ENCODE measurements at places on chromosomes 7 and 10.

DNA sequence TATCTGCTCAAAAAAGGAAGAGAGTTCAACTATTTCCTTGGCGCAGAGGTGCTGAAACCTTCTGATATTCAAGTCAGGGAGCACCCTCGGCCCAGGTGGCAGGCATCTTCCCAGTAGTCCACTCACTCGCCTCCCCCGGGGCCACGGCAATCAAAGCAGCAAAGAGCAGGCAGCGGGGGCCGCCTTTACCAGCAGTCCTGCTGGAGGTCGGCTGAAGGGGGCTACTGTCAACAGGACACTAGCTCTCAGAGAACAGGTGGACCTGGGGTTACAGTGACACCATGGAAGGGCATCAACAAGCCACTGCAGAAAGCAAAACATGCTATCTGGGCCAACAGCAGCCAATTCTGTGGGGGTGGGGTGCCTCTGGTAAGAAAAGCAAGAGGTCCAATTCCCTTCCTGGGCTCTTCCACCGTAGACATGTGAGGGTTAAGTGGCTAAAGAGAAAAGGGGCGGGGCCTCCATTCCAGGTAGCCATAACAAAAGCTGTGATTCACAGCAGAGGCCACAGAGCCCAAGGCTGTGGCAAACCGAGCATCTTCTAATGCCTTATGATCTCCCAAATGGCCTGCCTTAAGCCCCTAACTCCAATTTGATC, 9.4 kb downstream of the FZD9 start:
- DNase-seq: no peak

DNA sequence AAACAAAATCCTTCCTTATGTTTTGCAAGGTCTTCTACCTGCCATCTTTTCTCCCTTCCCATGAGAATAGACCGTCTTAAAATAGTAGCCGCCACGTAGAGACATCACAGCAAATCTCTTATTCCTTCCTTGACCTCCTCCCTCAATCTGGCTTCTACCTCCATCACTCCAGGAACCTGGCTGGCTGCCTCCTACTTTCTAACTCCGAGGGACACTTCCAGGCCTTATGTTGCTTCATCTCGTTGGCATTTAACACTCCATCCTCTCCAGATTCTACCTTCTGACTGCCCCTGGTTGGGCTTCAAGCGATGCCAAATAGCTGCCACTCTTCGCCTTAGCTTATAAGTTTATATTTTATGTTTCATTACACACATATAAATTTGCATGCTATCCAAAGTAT, 26.4 kb upstream of the CALN1 start:
- no peak for DNase-seq

GRCh38 chr7:80473751-80474150, 38.1 kb downstream of the GNAT3 start:
- DNase-seq: no peak

DNA sequence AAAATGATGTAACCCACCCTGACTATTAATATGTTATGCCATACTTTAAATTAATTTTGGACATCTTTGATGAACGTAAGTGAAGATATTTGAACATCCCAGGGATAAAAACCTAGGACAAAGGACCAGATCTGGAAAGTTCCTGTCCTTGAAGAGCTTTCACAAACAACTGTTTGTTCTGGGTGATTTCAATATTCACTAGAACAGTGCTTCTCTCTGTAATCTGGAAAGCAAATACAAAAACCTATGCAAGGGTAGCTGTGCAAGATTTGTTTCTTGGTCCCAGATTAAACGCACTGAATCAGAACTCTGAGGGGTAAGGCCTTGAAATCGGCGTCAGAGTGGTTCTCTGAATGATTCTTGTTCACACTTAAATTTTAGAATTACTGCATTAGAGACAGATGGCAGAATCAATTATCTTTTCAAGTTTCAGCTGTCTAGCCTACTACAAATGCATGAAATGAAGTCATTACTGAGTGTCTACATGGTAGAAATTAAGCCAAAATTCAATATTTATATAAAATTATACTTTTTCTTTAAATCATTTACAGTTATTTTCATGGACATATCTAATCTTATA, 69.6 kb upstream of the CSTF2T start:
- no peak for DNase-seq

- DNase-seq: peak; percentile 18
Observed at GRCh38 chr10:11742009-11742778, at the start of gene ECHDC3. ECHDC3 (plus strand) TSS chr10:11742382; CDS start chr10:11742577, 195 bp downstream.

GRCh38 chr7:100801833-100802568, 25.3 kb downstream of the EPHB4 start:
- DNase-seq: no peak

- no peak for DNase-seq
Observed at GRCh38 chr7:81776948-81777630, 7.2 kb upstream of the HGF start.

- DNase-seq: no peak
Observed at GRCh38 chr7:30389791-30390190, 88.8 kb downstream of the NOD1 start.

- no peak for DNase-seq
Observed at GRCh38 chr10:122379537-122379936, 5.0 kb downstream of the PLEKHA1 start.

DNA sequence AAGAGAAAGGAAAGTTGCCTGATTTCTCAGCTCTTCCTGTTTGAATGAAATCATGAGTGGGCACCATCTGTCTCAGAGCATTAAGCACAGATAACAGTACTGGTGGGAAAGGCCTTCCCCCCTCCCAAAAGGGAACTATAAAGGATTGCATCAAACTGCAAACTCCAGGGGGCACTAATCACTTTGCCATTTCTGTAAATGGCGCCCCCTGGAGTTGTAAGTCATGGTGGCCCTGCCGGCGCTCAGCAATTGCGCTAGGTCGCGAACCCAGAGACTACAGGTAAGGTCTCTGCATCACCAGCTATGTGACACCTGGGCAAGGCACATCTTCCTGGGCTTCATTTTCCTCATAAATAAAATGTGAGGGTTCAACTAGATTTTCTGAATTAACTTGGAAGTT, 11.1 kb downstream of the LRRC4 start:
- no peak for DNase-seq

GRCh38 chr10:102919246-102919959, 1.3 kb downstream of the CNNM2 start:
- peak; percentile 26 for DNase-seq

DNA sequence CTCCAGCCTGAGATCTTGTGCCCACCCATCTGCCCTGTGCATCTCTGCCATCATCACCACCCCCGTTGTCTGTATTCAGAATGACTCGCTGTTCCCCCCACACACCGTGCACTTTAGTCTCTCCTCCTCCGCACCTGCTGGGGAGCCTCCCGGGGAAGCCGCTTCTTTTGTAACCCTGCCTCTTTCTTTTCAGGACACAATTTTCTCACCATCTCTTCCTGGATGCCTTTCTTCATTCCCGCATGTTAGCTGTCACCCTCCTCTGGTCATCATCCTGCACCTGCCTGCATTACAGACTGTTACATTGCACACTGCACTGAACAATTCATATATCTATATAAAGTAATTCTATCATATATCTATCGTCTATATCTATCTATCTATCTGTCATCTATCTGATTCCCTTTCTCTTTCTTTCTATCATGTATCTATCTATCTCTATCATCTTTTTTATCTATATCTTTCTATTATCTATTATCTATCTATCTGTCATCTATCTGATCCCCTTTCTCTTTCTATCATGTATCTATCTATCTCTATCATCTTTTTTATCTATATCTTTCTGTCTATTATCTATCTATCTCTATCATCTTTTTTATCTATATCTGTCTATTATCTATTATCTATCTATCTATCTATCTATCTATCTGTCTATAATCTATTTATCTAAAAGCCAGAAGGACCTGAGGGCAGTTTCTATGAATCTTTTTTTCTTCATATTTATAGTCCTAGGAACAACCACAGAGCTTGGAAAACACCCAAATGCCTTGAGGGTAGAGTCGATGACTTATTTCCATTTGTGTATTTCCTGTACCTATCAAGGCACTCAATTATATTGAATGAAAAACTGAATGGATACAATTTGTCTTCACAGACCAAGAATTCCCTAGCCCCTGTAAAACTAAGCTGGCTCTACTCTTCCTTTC, 642.5 kb downstream of the ACTR3B start:
- peak; percentile 82 for DNase-seq

DNA sequence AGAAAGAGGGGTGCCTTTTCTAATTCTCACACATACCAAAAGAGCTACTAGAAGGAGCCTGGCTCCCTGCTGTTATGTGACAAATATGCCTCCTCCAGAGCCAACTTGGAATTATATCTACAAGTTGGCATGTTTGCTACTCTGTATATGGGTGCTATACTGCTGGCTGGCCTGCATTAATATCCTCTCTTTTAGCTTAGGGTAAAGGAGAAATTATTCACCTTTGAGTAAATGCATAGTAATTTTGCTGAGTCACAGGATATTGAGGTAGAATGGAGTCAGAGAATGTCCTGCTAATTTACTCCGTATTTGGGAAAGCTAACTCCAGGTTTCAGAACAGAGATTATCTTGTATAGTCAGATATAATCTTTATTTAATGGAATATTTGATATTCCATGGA, 24.2 kb upstream of the LIPN start:
- no peak for DNase-seq

DNA sequence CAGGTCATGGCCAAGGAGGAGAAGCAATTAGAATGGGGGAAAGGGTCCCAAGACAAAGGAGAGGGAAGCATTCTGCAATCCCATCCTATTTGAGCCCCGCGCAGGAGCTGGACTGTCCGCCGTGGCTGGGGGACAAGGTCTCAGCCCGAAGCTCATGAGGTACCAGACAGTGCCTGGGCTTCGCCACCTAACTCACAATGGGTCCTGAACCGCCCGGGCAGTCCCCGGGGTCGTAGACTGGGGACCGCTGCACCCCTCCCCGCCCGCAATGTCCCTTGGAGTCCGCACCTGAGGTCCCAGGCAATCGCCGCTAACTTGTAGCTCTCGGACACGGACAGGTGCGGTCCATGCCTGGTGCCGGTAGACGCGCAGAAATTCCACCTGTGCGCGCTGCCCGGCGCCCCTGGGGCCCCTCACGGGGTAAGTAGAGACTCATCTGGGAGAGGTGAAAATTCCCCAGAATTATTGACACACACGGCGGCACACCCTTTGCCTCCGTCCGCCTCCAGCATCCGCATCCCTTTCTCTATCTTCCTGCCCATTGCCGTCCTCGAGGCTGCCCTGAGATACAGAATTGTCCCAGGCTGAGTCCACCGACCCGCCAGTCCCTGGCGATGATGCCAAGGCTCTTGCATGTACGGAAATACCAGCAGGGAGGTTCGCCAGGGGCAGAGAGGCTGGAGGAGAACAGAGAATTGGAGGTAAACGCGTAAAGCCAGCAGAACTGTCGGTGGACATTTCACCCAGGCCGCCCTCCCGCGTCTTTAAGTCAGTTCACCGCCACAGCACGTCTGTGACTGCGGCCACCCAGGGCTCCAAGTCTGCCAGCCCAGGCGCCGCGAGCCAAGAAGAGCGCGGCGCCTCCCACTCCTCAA, 1.8 kb downstream of the CHRM2 start:
- no peak for DNase-seq

GRCh38 chr10:133142523-133143199, 17.4 kb upstream of the KNDC1 start:
- no peak for DNase-seq

- DNase-seq: no peak
Observed at GRCh38 chr10:123568751-123569150, 97.4 kb upstream of the GPR26 start.

DNA sequence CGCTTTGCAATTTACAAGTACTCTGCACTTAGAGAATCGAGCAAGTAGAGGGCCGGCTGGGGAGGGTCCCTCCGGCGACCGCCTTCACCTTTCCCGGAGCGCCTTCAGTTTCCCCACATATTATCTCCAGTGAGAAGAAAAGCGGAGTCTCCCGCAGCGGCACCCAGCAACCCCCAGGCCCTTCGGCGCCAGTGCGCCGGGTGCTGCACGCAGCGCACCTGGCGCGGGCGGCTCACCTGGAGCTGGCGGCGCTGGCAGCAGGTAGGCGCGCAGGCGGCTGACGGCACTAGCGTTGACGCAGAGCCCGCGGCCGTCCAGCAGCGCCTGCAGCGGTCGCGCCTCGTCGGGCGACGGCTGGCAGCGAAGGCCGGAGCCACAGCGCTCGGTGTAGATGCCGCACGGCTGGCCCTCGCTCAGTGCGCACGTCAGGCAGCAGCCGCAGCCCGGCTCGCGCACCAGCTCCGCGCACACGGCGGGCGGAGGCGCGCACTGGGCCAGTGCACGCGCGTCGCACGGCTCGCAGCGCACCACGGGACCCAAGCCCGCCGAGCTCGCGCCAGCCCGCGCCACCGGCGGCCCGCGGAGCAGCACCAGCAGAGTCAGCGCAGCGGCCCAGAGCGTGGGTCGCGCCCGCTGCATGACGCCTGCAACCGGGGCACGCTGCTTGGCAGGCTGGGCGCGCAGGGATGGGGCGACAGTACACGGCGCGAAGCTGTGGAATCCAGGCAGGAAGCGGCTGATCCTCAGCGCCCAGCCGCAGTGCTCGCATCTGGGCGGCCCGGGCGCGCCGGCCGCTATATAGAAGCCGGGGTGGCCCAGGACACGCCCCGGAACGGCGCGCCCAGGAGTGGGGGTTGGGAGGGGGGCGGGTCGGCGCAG, at the start of gene IGFBP3:
Gene IGFBP3, minus strand, starts transcription at position 771 of the 879 bp plus-strand sequence. Its CDS starts 132 bp downstream, at position 639.
- peak; percentile 14 for DNase-seq

GRCh38 chr7:1176891-1177373, 16.9 kb upstream of the ZFAND2A start:
- DNase-seq: peak; percentile 68

- no peak for DNase-seq
Observed at GRCh38 chr10:76091926-76092325, 660.5 kb downstream of the LRMDA start.

GRCh38 chr7:120802751-120803150, 55.2 kb downstream of the TSPAN12 start:
- DNase-seq: no peak

DNA sequence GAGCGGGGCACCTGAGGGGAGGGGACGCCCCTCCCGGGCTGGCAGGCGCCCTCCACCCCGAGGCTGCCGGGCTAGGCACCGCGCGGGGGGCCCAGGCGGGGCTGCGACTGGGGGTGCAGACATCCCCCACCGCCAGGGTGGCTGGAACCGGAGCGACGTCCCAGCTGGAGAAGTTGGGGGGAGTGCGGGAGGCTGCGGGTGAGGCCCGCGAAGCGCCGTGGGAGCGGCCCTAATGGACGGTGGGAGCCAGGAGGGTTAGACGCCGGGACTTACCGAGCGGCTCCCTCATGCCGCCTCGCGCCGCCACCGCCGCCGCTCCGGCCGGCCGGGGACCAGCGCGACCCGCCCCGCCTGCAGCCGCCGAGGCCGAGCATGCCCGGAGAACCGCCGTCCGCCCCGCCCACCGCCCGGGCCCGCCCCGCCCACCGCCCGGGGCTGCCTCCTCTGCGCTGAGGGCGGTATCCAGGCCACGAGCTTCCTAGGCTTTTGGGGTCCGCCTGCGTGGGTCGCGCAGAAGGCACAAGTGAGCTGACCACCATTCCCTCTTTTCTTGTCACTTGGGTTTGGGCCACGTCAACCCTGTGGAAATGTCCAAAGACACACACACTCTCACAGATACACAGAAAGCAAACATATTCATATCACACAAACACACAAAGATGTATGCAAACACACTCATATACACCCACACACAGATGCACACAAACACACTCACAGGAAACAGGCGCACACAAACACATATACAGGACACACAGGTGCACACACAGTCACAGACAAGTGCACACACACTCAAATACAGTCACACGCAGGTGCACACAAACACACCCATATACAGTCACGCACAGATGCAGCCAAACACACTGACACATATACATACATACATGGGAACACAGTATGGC, at the start of gene JCAD:
Gene JCAD, minus strand, starts transcription at position 378 of the 899 bp plus-strand sequence. CDS start 11,774 bp downstream, outside the sequence.
- DNase-seq: peak; percentile 38

GRCh38 chr7:131072505-131073091, 255.1 kb upstream of the MKLN1 start:
- no peak for DNase-seq

Measured in head of caudate nucleus (tissue), 42 donors.